ENCODE measurements at places on chromosomes 13 and 19.
A peak's percentile ranks its signal among the peaks of the same experiment; 100 is the strongest.

DNA sequence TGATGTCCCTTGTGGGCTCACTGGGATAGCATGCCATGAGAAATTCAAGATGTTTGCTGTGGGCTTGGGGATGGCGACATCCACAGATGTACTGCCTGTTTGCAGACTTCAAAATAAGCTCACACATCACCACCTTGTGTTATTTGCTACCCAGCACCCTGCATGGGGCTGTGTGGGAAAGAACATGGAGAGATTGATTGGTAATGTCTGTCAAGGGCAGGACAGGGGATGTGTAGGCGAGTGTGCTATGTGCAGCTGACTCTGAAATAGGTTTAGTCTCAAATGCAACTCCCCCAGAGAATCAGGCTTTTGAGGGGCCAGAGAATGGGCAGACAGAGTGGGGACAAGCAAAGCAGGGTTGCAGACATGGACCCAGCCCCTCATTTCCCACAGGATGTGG is 24.7 kb downstream of the PNPLA6 start:
- no peak for DNase-seq

DNA sequence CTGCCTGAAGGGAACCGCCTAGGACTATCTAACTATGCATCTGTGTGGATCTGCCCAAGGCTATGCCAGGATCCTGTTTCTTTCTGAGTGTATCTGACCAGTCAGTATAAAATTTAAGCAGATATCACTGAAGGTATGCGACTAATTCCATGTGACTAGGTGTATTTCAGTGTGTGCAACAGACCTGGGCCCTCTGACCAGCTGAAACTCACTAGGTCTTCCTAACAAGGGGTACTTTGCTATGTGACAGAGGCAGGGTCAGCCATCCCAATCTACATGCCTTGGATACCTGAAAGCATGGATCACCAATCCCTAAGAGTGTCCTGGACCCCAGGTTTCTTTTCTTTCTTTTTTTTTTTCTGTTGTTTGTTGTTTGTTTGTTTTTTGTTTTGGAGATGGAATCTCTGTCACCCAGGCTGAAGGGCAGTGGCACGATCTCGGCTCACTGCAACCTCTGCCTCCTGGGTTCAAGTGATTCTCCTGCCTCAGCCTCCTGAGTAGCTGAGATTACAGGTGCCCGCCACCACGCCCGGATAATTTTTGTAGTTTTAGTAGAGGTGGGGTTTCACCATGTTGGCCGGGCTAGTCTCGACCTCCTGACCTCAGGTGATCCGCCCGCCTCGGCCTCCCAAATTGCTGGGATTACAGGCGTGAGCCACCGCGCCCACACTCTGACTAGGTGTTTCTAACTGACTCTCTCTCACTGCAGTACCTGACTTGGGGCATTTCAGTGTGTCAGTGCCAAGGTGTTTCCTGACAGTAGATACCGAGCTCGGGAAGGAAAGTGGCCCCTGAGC is 43.5 kb downstream of the FCGBP start:
- no peak for DNase-seq

- DNase-seq: no peak
These were observed 77.4 kb upstream of the GPR12 start for GRCh38 chr13:26837997-26838396.

DNA sequence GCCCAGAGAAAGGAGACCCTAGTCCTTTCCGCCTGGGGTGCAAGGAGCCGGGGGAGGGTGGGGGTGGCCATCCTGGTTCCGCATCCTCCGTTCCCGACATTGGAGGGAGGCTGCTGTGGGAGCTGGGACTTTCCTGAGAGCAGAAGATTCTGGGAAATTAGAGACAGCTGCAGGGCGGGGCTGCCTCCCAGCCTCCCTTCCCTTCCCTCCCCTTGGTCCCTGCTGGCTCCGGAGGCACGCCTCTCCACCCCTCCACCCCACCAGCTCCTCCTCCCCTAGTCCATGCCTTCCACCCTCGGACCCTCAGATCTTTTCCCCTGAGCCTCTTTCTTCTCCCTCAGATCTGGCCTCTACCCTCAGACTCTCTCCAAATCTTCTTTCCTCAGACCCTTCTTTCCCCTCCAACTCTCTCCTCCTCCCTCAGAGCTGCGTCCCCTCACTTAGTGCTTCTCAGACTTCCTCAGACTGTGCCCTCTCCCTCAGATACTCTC is 3.1 kb upstream of the BCL3 start:
- DNase-seq: peak; percentile 70

DNA sequence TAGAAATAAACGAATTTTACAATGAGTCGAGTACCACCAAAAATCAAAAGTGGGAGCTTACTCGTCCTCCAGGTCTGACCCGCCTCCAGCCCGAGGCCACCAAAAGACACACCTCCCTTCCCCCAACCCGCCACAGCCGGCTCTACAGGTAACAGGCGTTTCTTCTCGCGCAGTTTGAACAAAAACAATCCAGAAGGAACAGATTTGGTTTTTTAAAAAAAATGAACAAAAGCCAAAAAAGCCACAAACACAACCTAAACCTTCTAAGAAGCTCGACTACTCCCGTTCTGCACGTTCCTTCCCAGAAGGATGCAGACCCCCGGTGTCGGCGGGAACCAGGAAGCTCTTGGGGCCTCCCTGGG is 671 bp downstream of the ZDHHC20 start:
- no peak for DNase-seq

GRCh38 chr19:10271543-10272086 is 695 bp downstream of the ICAM1 start:
- no peak for DNase-seq

GRCh38 chr13:95956589-95957148 is 96.5 kb downstream of the UGGT2 start:
- peak; percentile 1 for DNase-seq

DNA sequence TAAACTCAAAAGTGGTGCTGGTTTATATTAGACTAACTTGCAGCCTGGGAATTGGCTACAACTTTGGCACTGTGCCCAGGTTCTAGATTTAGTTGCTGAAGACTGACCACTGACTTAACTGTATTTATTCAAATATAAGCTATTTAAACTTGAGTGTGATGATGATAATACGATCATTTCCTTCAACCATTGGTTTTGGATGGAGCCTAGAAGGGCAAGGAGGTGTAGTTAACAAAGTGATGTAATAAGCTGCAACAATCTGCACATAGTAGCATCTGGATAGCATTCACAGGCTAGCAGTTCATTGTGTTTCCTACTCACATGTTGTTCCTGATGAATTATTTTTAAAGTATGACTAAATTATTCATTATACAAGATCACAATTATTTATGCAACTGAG is 55.2 kb upstream of the DACH1 start:
- DNase-seq: peak; percentile 25

- peak; percentile 61 for DNase-seq
These were observed 843 bp downstream of the ANO8 start for GRCh38 chr19:17333611-17334413.

Measured in fibroblast of skin of left quadriceps (primary cell).